Fibroblast of skin of abdomen (primary cell): ENCODE measurements at places on chromosomes 1 and 21.
A peak's percentile ranks its signal among the peaks of the same experiment; 100 is the strongest.

GRCh38 chr1:1082239-1082775 lies 8.2 kb upstream of the RNF223 start:
- DNase-seq: no peak

GRCh38 chr1:21511579-21512522 lies 2.6 kb downstream of the ALPL start:
- DNase-seq: peak; percentile 95

GRCh38 chr1:68111519-68112436 lies 61.4 kb upstream of the DIRAS3 start:
- peak; percentile 85 for DNase-seq

DNA sequence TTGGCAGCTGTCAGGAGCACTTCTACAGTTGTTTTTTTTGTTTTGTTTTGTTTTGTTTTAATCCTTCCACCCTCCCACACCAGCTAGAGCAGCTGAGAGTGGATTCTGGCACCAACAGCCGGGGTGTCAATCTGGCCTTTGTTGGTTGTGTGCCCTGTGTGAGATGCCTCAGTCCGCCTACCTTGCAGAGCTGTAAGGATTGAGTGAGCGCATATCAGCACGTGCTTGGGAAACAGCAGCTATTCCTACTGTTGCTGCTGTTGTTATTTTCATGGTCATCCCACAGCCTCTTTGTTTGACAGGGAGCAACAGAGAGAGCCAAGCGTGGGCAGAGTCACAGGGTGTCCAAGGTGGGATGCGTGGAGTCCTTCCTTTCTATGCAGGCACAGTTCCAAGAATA lies 50.4 kb downstream of the PGBD5 start:
- no peak for DNase-seq

DNA sequence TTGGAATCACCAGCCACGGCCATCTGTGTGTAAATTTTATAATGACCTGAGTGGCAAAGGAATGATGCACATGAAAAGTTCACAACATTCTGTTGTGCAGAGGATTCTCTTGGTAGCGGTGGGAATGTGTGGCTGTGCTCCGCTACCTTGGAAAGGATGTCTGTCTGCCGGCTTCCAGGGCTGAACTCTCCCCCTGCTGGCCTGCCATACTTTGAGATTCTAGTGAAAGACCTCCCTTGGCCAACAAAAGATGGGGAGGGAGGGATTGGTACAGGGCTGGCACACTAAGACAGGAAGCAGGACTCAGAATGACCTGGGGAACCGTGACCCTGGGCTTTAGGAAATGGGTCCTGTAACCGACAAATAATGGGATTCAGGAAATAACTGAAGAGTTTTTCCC lies 194.5 kb upstream of the PLD5 start:
- no peak for DNase-seq

GRCh38 chr1:206131037-206131436 lies 13.8 kb upstream of the AVPR1B start:
- DNase-seq: no peak

DNA sequence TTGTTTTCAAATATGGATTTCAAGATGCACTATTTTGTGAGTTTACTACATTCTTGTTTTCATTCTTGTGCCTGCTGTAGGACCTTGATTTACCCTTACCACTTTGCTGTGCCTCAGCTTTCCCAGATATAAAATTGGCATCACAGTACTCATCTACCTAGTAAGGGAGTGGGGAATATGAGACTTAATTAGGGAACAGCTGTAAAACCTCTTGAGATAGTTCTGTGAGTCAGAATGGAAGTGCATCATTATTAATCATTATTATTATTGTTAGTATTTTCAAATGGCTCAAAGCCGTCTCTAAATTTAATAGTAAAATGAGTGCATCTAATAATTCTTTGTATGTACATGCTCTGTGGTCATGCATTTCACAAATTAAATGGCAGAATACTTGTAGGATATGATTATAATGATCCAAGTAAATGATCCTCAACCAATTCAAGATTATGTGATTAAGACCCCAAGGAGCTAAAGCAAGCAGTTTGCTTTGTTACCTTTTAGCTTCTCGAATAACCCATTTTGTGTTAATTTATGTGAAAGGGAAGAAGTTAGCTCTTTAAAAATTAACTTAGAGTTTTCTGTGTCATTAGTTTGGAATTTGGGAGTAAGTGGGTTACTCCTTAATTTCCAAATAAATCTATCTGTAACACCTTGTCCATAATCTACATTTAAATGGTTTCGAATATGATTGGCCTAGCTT lies 155.4 kb downstream of the NFIA start:
- DNase-seq: no peak

DNA sequence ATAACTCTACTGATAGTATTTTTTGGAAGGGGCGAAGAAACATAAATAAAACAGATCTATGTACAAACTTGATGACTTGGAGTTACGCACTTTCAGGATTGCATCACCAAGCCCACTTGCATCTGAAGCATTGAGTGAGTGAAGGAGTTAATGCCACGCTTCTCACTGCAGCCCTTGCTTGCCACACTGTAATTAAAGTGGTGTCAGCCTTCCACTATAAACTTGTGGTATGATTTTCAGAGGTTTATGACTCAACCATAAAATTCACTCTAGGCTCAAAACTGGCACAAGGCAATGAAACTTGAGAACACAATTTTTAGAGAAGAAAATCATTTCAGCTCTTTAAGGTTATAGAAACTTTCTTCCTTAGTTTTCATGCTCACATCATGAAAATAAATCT lies 93.9 kb upstream of the PRMT6 start:
- peak; percentile 8 for DNase-seq

DNA sequence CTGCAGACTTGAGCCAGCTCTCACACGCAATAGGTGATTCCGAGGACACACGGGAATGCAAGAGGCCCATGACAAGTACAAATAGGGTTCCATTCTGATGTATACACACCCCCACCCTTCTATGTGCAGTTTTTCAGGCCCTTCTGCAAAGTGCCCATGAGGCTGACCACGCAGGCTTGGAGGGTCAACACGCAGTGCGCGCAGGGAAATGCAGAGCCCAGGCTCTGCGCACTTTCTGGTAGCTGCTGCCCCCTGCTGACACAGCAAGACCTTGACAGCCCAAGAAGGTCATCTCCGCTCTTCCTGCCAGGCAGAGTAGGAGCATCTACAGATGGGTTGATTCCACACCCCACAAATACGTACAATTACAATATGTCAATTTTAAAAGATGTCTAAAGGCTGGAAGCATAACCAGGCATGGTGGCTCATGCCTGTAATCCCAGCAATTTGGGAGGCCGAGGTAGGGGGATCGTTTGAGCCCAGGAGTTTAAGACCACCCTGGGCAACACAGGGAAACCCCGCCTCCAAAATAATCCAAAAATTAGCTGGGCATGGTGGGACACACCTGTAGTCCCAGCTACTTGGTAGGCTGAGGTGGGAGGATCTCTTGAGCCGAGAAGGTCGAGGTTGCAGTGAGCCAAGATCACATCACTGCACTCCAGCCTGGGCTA lies 18.5 kb downstream of the SH3BP5L start:
- DNase-seq: peak; percentile 18

- DNase-seq: no peak
Observed at GRCh38 chr1:89927049-89927448, 67.9 kb upstream of the ZNF326 start.

GRCh38 chr1:168506204-168506819 lies 37.5 kb downstream of the XCL2 start:
- DNase-seq: peak; percentile 61

GRCh38 chr1:166490437-166490991 lies 323.7 kb upstream of the FAM78B start:
- no peak for DNase-seq

GRCh38 chr1:193733674-193734073 lies 547.3 kb upstream of the B3GALT2 start:
- no peak for DNase-seq

DNA sequence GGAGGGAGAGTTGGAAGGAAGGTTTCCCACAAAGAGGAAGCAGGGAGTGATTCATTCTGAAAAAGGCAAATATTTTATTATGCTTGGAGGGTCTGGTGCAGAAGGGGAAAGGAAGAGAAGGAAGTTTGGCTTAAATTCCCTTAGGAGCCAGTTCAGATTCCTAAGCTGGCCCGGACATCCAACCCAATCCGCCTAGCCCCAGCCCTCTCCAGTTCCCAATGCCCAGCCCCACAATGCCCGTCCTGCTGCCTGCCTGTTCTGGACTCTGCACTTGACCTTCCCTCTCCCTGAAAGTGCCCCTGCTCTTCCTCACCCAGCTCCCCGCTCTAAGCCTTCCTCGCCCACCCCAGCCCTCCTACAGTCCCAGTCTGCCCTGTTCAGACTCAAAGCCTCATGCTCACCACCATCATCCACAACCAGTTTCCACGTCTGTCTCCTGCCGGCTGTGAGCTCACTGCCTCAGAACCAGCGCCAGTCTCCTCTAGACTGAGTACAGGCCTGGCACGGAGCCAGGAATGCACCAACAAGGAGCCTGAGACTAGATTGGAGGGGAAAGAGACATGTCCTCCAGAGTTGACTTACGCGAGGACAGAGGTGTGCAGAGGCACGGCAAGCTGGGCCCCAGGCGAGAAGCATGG lies 18.9 kb downstream of the CAPN2 start:
- DNase-seq: peak; percentile 75
